ENCODE measurements at places on chromosomes 16 and 17.
A peak's percentile ranks its signal among the peaks of the same experiment; 100 is the strongest.

DNA sequence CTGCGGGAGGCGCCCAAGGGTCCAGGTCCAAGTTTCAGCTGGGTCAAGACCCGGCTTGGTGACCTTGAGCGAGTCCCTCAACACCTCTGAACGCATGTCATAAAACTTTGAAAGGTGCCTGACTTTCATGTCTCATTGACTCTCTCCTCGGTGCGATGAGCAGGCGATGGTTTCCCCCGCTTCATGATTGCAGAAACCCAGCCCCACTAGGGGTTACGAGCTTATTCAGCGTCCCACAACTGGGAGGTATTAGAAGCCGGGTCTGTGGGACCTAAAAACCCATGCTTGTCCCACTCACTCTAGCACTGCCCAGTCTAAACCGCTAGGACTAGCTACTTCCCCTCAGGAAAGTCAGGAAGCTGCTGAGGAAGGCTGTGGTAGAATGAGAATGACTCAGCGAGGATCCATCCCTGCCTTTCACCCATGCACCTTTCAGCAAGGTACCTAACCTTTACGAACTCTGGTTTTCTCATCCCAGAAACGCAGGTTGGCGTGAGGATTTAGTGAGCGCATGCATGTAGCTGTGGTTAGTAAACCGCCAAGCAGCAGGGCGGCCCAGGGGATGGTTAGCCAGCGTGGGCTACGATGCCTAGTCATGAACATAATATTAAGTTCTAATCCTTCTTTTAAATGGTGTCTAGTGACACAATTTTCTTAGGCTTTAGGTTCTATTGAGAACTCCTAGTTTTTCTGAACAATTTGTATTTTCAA is 26.2 kb upstream of the RFFL start:
- no peak for DNase-seq

DNA sequence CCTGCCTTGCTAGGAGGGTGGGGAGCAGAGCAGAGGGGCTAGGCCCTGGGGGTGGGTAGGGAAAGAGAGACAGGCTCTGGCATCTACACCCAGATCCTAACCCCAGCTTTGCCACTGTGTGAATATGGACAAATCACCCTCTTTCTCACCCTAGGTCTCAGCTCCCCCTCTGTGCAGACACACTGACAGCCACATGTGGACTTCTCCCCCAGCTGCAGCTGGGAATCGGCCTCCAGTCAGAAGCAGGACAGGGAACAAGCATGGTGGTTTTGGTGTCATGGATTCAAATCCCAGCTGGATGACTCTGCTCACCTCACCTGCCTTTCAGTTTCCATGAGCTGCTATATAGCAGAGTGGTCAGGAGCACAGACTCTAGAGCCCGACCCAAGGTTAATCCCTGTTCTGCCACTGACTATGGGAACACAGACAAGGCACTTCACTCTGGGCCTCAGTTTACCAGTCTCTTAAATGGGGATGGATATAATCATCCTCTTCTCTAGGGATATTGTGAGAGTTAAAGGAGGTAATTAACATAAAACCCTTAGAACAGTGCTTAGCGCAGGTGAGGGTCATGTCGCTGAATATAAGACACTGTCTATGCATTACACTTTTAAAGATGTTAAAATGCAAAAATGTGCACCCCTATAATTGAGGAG is 26.2 kb upstream of the MAP3K14 start:
- no peak for DNase-seq

DNA sequence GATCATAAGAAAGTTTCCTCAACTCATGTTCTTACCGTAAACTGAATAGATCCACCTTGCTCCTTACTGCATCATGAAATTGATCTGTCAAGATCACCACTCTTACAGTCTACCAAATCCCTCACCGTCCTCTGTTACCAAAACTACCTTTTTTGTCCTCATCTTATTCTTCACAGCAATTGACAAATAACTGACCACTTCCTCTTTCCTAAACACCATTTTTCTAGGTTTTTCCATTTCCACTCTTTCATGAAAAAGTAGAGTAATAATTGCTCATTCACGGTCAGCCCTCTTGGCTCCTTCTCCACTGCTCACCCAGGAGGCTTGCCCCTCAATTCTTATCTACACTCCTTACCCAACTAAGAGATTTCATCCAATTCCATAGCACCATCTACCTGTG is 44.9 kb downstream of the ABCA5 start:
- no peak for DNase-seq

DNA sequence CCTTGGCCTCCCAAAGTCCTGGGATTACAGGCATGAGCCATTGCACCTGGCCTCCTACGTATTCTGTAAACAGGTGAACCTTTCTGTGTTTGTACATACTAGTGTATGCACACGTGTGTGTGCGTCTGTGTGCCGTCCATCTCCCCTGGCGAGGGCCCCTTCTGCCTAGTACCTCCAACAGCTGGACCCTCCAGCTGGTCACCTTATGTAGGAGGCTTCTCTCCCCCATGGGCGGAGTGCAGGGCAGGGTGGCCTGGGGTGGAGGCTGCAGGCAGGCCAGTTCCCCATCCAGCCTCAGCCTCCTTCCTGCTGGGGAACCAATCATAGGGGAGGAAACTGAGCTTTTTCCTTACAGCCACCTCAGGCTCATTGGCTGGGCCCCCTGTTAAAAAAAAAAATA is 24.4 kb upstream of the DOC2B start:
- no peak for DNase-seq

GRCh38 chr17:58375256-58375655 is 23.3 kb upstream of the SUPT4H1 start:
- no peak for DNase-seq

GRCh38 chr17:10600571-10600970 is 51.1 kb upstream of the MYH2 start:
- DNase-seq: peak; percentile 35

GRCh38 chr16:69693916-69694315 is 32.4 kb downstream of the NQO1 start:
- DNase-seq: no peak

GRCh38 chr17:17888821-17889220 is 52.0 kb upstream of the SREBF1 start:
- no peak for DNase-seq

- no peak for DNase-seq
Measured at GRCh38 chr17:13127921-13128602, 110.2 kb upstream of the ELAC2 start.

DNA sequence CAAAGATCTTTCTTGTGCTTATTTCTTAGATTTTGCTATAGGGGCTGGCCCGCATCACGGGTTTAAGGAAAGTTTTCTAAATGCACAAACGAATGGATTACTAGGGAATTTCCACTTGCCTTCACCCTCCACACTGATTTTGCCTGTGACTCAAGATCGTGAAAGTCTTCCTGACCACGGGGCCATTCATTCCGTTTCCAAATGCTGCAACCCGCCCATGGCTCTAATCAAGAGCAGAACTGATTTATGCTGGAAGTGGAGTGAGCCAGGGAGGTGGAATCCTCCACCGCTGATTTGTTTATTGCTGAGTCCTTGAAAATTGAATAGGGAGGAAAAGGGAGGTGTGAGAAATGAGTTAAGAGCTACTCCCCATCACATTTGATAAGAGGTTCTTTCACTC is 52.4 kb downstream of the CA10 start:
- DNase-seq: no peak

DNA sequence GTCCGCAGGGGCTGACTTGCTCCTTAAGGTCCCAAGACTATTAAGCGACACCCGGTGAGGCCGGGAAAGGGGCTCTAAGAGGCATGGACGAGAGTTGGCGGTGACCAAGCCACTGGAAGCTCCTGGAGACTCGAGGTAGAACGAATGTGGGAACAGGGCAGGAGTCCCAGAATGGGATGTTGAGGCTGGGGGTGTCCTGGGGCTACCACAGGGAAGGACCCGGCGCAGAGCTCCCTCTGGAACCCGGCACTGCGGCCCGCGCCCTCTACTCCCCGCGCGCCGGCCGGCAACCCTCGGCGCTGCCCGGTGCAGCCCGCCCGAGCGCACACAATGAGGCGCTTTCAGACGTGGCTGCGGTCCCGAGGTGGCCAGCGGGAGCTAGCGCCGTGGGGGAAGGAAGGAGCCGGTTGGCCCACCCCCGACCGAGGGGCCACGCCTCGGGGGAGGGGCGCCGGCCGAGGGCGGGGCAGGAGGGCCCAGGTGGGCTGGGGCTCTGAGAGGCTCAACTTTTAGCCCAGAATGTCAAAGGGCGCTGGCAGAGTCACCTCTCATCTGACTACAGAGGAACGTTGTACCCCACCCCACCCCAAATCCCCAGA is at the start of gene CHST6:
TSS of gene CHST6 (minus strand) at position 366 of the 599 bp plus-strand sequence. CDS start 15,613 bp downstream, outside the sequence.
- no peak for DNase-seq

- DNase-seq: no peak
Measured at GRCh38 chr17:81537343-81537855, 9.2 kb downstream of the FSCN2 start.

GRCh38 chr17:75920045-75920560 is 15.4 kb upstream of the MRPL38 start:
- no peak for DNase-seq

DNA sequence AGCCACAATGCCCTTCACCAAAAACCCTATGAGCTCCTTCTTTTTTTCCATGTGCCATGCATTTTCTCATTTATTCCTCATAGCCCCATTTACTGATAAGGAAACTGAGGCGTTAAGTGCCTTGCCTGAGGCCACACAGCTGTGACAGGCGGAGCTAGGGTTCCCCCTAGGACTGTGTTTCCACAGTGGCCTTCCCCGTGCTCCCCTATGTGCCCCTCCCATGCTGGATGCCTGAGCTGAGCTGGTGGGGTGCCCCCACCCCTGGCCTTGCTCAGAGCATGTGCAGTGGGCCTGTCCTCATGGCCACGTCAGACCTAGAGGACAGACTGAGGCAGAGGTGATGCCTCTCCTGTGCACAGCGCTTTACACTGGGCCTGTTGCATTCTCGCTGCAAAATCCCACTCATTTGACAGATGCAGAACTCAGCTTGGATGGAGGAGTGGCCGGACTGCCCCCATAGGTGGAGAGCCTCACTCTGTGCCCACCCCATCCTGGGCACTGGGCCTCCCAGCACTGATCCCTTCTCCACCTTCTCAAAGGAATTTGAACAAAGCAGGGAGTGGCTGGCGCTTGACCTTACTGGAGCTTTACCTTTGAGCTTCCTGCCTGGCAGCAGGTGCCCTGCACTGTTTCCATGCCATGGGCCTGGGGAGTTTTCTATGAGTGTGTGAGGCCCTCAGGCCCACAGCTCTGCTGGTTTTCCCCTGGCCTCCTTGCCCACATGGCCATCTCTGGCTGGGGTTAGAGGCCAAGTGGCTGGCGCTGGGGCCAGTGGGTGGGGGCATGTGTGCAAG is 2.6 kb downstream of the MAP2K3 start:
- DNase-seq: no peak

DNA sequence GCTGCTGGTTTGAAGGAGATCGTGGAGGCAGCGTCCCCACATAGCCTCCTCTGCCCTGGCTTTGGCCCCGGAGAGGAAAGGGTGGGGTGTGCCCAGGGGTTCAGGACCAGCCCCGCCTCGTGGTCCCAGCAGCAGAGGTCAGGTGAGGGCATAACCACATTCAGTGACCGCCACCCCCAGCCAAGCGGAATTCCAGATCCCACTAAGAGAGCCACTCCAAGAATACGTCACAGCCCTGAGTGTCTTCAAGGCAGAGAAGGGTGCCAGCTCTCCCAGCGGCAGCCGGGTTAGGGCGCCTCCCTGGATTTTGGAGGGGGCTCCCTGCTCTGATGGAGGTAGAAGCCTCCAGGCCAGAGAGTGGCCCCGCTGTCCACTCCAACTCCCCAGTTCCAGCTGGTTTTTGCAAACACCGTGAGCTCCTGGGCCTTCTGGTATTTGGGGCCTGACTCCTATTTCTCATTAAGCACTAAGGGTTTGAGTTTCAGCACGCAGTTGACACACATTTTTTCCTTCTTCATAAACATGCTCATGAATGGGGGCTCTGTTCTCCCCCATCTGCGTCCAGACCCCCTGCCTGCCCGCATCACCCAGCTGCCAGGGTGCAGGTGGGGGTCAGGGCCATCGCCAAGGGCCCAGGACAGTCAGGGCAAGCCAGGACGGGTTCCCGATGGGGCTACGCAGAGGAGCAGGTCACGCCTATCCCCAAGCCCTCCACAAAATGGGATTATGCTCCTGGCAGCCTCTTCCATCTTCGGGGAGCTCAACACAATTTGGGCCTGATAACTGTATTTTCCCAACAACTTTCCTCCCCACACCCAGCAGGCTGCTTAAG is 98.4 kb upstream of the PLCG2 start:
- no peak for DNase-seq

GRCh38 chr17:77990301-77990700 is 31.8 kb downstream of the TNRC6C start:
- no peak for DNase-seq

GRCh38 chr16:4266372-4266771 is 6.5 kb downstream of the TFAP4 start:
- no peak for DNase-seq

GRCh38 chr17:68592009-68592408 is 9.2 kb downstream of the FAM20A start:
- DNase-seq: no peak

DNA sequence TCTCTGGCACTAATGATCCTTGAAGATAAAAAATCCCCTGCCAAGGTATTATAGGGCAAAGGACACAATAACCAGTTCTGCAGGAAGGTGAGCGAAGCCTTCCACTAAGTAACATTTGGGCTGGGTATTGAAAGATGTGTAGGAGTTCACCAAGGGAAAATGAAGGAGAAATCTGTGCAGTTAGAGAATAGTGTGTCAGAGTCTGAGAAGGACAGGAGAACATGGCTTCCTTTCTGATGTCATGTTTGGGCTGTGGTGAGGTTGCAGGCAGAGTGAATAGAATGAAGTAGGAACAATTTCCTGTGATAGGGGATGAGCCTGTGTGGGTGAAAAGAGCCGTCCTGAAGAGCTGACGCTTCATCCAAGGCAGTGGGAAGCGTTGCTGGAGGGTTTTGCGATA is 24.1 kb upstream of the CIITA start:
- no peak for DNase-seq

GRCh38 chr16:55437625-55438024 is 41.4 kb upstream of the MMP2 start:
- peak; percentile 18 for DNase-seq

GRCh38 chr16:67845291-67846062 is 1.3 kb upstream of the NUTF2 start:
- no peak for DNase-seq

DNA sequence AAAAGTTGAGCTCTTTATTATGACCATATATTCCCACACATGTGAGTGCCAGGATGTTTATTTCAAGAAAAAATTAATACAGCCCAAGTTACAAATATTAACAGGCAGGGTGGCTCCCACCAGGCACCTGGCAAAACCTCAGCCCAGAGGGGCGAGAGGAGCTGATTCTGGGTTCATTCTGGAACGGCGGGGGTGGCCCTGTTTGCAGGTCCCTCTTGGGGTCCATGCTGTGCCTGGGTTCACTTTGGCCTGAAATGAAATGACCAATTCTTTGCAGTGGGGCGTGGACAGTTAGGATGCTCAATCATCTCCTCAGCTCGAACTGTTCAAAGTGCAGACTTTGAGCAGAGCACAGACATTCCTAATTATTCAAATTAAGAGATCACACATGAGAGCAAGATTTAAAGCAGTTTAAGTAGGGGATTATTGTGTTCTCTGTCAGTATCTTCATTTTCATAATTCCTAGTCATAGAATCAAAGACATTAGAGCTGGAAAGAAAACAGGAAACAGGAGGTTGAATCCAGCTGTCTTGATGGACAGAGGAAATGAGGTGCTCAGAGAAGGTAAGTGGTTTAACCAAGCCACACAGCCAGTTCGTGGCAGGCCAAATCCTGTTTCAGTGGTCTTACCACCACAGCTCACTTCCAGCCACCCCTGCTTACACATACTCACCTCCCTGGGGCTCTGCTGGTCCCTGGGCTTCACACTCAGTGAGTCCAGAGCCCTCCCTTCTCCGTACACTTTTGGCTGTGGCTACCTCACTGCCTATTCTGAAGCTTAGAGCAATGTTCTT is 363.9 kb upstream of the TNRC6C start:
- DNase-seq: no peak

GRCh38 chr16:5065813-5066212 is at the start of gene C16orf89:
Gene C16orf89, minus strand, starts transcription at chr16:5065956. Its CDS starts 48 bp downstream, at chr16:5065908.
- DNase-seq: no peak

All from fibroblast of skin of left quadriceps (primary cell).